NCI-H1048 (cell line): ENCODE measurements at places on chromosomes 1 and 21.

DNA sequence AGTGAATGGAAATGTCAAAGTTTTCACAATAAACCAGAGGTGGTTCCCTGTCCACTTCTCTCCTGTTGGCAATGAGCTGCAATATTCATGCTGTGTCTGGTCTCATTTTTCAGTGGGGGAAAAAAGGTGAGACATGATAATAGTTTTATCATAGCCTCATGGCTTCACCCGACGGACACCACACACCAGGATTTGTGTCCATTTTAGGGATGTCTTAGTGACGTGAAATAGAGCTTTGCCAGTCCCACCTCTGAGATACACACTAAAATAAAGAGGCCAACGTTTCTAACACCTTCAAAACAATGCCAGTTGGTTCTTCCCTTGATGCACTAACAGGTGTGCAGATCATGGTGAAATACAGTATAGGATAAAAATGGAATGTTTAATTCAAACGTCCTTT, 91.5 kb upstream of the TLR5 start:
- DNase-seq, result no peak

GRCh38 chr1:204383163-204383904, 23.6 kb upstream of the PLEKHA6 start:
- DNase-seq, result no peak

DNA sequence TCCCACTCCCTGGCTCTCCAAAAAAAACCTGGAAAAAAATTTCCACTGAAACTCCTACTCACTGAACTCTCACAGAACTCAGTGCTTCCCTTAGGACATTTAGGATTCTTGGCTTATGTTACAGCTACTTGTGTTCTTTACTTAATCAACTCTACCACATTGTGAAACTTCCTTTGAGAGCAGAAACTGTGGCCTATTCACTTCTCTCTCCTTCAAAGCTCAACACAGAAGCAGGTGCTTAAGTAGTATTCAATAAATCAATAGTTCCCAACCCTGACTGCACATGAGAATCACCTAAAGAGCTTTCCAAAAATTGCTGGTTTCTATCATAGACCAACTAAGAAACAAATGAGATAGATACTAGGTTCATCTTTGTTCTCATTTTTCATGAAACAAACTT, 67.9 kb upstream of the DMRTA2 start:
- no peak for DNase-seq

DNA sequence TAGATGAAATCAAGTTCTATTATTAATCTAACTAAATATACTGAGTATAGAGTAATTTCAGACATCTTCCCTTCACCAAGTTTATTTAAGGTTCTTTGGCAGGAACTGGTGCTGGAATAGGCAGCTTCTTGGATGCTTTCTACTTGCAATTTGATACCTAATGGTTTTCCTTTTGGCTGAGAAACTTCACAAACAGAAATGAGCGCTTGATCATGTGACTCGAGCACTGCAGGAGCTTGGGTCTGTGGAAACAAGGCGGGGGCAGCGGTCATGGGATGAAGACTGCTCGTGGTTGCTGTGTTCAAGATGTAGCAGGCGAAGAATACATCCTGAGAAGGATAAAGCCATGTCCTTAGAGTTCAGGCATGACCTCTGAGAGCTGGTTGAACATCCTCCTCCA, 136.8 kb downstream of the PTPRC start:
- no peak for DNase-seq

GRCh38 chr21:17334484-17334883, 178.4 kb upstream of the CXADR start:
- no peak for DNase-seq

DNA sequence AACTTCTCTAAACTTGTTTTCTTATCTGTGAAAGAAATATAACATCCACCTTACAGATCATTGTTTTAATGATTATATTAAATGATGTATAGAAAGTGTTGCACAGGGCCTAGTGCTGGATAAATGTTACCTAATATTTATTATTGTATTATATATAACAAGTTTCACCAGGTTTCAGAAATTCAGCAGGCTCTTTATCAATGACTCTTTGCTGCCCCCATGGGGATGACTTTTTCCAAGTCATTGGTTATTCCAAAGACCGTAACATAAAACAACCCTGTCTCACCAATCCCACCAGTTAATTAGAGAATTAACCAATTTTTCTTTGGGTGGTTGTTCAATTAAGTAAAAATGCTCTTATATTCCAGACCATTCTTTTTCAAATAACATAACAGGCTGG, 7.3 kb upstream of the DEDD start:
- no peak for DNase-seq

- no peak for DNase-seq
Observed at GRCh38 chr1:245906207-245906606, 600.9 kb downstream of the SMYD3 start.

- DNase-seq, result no peak
Observed at GRCh38 chr1:38340409-38340808, 293.8 kb upstream of the POU3F1 start.

GRCh38 chr21:32198384-32198783, 80.5 kb downstream of the MIS18A start:
- DNase-seq, result no peak

- DNase-seq, result no peak
Observed at GRCh38 chr1:17437580-17438317, 1.7 kb downstream of the RCC2 start.

- no peak for DNase-seq
Observed at GRCh38 chr1:113809670-113810602, 2.3 kb downstream of the RSBN1 start.

DNA sequence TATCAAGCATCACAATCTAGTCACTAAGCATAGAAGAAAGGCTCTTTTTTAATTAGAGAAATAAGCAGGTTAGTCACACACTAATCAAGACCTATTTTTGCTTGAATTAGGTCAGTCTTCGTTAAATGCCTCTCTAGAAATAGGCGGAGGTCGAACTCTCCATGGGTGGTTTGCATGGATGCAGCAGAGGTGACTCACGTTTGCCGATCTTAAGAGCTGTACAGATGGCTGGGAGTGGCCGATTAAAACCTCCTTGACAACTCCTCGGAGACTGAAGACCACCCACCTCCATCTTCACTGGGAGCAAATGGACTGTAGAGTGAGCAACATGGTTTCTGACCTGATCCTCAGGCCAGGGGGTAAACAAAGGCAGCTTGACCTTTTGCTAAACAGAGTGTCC, 249.3 kb downstream of the ZNF648 start:
- no peak for DNase-seq

GRCh38 chr1:59577774-59578173, 237.0 kb upstream of the HOOK1 start:
- no peak for DNase-seq

DNA sequence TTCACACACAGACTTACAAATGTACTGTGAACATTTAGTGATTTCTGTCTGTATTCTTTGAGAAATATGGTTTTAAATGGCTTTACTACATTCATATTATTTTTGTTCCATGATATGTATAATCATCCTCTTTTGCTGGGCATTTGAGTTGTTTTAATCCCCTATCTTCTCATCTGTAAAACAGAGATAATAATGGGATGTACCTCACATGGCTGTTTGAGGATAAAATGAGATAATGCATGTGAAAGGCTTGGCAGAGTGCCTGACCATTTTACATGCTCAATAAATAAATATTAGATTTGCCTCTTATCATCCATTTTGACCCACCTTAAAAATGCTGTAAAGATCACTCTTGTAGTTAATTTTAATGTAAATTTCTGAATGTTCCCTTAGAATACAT, 197.2 kb downstream of the C1orf94 start:
- no peak for DNase-seq

- DNase-seq, result no peak
Observed at GRCh38 chr1:34164771-34165391, at the start of gene CSMD2. CSMD2 (minus strand) TSS chr1:34165230; CDS start chr1:34165097, 133 bp downstream.

GRCh38 chr1:200184196-200184595, 156.7 kb downstream of the NR5A2 start:
- peak; percentile 59 for DNase-seq

DNA sequence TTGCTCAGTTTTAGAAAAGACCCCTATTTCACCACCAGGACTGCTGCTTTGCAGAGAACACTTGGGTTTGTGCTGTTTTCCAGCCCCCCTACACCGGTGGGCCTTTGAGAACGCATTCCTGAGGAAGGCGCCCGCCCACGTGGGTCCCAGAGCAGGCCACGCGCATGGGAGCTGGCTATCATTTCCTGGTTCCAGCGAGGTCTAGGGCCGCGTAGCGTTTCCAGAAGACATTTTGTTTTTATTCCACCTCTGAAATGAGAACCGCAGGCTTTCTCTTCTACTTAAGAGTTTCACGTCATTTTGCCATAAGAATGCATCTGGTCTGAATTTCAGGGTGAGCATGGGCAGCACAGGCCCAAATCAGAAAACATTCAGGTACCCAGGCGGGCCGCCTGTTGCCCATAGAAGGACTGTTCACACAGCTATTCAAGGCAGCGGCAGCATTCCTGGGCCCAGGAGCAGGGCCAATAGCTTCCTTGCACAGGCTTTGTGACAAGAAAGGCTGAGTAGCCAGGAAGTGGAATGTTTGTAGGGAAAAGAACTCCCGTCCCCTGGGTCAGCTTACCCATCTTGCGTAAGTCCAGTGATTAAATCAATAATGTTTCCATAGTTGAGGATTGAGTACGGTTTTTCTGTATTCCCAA, 1.4 kb upstream of the KLHL21 start:
- no peak for DNase-seq

DNA sequence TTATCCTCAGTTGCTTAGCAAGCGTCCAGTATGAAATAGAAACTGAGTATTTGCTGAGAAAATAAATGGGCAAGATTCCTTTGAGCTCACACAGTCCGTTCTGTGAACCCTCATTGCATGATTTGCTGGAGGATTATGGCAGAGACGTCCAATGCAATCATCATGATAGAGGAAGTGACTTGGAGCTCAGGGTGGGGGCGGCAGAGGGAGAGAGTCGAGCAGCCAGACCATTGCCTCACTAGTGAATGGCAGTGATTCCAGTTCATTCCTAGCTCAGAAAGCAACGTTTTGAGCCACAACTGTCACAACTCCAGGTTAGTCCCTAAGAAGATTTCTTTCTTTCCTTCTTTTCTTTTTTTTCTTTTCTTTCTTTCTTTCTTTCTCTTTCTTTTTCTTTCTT, 27.5 kb upstream of the COL9A2 start:
- no peak for DNase-seq

DNA sequence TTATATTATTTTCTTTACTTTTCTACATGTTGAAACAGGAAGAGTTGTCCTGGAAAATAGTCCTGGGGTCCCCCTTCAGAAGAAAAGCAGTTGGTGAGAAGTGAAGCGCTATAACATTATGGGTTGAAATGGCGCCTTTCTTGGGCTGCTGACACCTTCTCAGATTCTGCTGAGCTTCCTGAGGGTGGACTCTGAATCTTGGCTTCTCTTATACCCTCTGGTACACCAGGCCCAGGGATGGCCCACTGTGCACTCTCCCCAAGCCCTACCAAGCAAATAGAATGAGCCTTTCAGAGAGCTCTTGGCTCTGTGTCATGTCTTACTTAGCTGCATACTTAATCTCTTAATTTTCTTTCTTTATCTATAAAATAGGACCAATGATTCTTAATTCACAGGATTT, 42.3 kb downstream of the CD247 start:
- DNase-seq, result no peak

DNA sequence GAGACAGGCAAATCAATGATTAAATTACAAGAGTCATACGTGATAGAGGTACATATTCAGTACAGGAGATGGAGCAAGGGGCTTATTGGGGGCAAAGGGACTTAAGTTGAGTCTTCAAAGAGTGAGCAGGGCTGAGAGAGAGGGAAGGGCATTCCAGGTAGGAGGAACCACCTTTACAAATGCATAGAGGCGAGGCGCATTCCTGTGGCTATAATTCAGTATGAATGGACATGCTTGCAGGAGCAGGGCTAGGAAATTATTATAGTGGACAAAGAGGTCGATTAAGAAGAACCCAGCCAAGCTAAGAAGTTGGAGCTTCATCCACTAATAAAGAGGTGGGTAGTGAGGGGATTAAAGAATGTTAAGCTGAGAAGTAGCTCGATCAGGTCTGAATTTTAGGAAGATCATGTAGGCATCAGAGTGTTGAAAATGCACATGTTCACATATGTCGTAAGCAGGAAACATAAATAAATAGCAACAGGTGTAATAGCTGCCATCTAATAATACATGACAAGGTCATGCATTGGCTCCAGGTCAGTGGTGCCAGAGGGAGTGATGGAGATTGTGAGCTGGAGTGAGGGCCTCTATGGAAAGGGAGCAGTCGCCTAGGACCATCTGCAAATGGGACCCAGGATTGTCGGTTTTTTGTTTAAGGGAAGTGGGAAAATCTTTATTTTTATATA, 12.0 kb upstream of the HNRNPU start:
- DNase-seq, result no peak

DNA sequence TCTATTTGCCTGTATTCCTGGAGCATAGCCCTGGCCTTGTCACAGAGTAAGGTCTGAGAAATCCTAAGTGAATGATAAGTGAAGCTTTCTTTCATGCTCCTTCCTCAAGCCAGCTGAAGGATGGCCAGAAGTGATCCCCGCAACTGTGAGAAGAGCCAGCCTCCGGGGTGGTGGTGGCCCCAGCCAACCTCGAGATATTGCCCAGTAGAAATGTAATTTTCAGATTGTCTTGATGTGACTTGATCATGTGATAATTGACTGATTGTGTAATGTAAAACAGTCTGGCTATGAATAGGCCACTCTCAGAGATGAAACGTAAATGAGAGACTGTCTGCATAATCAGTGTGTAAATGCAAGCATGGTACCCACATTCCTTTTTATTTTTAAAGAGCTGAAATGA, 242.4 kb upstream of the CAMK1G start:
- DNase-seq, result no peak

DNA sequence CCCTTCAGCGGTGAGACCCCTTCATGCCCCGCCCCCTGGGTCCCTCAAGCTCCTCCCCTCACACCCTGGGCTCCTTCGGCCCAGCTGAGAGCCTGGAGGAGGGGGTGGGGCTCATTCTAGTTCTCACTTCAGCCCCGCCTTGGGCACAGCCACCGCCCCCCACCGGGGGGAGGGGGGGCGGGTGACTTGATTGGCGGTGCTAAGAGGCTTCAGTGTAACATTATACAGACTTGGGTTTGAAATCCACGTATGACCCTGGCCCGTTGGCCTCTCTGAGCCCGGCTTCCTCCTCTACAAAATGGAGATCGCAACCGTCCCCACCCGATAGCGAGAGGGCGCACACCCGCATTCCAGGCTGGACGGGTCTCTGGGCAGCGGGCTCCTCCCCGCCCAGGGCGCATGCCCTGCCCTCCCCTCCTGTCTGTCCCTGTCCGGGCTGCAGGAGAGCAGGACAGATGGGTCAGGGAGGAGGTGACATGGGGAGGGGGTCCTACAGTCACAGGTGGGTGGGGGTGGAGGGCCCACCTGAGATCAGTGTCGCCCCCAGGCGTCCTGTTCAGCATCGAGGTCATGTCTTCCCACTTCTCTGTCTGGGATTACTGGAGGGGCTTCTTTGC, 5.1 kb downstream of the CLCNKB start:
- peak; percentile 44 for DNase-seq

GRCh38 chr1:231918239-231919015, 291.8 kb downstream of the DISC1 start:
- DNase-seq, result no peak

DNA sequence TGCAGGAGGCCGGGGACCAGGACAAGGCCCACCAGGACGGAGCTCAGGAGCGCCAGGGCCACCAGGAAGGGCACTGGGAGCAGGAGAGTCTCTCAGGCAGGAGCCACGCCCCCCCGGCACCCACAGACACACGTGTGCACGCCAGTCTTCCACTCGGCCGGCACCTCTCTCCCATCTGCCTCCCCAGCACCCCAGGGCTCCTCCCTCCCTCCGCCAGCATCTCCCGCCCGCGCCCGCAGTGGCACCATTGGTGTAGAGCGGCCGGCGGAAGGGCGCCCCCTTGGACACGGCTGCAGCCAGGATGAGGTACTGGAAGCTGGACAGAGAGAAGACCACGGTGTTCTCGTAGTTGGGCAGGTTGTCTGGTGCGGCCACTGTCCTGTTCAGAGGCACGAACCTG, 6.1 kb upstream of the MFAP2 start:
- DNase-seq, result no peak
